Vagina (tissue), 2 donors: ENCODE measurements at places on chromosomes 16 and 17.

DNA sequence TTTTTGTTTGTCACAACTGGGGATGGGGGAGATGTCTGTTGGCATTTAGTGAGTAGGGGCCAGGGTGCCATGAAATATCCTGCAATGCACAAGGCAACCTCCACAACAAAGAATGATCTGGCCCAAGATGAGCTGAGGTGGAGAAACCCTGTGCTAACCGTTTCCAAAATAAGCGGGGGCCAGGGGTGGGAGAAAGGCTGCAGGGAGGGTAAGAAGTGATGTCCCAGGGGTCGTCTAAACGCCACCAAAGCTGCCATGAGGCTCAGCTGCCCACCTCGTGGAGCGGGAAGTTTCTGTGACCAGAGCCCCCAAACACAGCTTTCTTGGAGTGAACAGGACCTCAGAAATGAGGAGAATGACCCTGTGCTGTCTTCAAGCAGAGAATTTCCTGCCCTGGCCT, 76.5 kb upstream of the CDH5 start:
- DNase-seq: peak; percentile 79

GRCh38 chr17:63675607-63676546, 24.0 kb downstream of the LIMD2 start:
- no peak for DNase-seq

GRCh38 chr17:30380643-30381339, 2.1 kb downstream of the CPD start:
- no peak for DNase-seq

- no peak for DNase-seq
These were observed 9.7 kb downstream of the CX3CL1 start for GRCh38 chr16:57381791-57382534.

GRCh38 chr16:10296956-10297340, 88.9 kb upstream of the ATF7IP2 start:
- DNase-seq: no peak

GRCh38 chr17:5210091-5210490, 18.4 kb upstream of the ZNF594 start:
- DNase-seq: no peak

- no peak for DNase-seq
These were observed 507.8 kb upstream of the CA10 start for GRCh38 chr17:52666264-52666663.

- DNase-seq: no peak
These were observed 385.0 kb downstream of the CDH11 start for GRCh38 chr16:64736857-64737256.

- DNase-seq: no peak
These were observed 18.5 kb downstream of the TBKBP1 start for GRCh38 chr17:47712330-47713023.

DNA sequence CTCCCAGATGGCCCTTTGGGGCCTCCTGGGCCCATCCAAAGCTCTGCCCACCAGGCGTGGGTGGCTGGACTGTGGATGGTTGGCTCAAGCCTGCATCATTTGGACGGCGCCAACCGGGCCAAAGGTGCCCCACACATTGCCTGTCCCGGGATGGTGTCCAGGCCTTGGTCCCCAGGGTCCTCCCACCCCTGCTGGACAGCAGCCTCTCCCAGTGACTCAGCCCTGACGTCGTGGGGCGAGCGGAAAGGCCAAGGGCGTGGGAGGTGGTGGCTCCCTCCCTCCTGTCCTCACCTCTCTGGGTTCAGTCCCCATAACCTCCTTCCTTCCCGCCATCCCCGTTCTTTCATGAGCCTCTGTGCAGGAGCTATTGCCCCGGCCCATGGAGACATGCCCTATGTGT, 42.1 kb upstream of the DLX4 start:
- DNase-seq: no peak

DNA sequence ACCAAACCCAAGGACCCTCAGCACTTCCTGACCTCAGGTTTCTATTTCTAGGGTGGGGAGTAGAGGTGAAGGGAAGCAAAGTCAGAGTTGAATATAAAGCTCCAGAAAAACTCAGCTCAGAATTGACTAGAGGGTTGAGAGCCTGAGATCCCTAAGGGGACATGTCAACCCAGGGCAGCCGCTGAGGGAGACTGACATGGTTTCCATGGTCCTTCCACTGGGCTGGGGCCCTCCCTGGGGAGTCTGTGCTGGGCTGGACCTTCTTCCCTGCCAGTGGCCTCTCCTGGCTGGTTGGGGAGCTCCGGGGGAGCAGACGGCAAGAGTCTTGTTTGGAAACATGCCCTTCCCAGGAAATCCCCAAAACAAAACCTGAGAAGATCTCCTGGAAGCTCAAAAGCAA, 121.3 kb downstream of the METRNL start:
- DNase-seq: no peak

- DNase-seq: no peak
These were observed 216.9 kb upstream of the GSE1 start for GRCh38 chr16:85395913-85396878.

GRCh38 chr17:83065660-83066542, 13.5 kb upstream of the METRNL start:
- DNase-seq: no peak

DNA sequence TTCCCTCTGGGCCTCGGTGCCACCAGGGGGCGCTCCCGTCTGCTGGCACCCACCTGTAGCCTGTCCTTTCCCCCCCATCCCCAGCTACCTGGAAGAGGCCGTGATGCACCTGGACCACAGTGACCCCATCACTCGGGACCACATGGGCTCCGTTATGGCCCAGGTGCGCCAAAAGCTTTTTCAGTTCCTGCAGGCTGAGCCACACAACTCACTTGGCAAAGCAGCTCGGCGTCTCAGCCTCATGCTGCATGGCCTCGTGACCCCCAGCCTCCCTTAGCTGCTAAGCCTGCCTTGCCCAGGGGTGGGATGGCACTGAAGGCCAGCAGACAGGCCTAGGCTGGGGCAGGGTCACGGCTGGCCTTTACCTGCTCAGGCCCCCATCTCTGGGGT, 818 bp upstream of the NRN1L start:
- DNase-seq: peak; percentile 77

DNA sequence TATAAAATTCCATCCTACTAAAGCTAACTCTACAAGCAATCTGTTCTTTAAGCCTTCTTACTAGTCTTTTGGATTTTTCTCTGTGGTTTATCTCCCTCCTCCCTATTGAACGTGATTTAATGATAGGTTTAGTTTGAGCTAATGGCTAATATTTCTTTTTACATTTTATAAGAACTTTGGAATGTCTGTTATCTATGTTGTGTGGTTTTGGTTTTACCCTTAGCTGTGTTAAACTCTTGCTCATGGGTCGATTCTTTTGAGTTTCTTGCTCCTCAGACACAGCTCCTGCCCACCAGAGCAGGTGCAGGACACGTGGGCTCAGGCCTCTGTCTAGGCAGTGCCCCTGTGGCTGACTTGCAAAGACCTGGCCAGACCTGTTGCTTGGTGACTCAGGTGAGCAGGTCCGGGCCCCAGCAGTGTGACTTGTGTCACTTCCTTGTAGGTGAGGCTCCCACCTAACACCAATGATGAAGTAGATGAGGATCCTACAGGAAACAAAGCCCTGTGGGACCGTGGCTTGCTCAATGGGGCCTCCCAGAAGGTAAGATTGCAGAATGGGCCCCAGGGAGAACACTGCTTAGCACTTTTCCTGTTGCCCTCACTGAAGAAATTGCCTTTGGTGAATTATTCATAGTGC, 45.1 kb downstream of the SF3B3 start:
- no peak for DNase-seq

DNA sequence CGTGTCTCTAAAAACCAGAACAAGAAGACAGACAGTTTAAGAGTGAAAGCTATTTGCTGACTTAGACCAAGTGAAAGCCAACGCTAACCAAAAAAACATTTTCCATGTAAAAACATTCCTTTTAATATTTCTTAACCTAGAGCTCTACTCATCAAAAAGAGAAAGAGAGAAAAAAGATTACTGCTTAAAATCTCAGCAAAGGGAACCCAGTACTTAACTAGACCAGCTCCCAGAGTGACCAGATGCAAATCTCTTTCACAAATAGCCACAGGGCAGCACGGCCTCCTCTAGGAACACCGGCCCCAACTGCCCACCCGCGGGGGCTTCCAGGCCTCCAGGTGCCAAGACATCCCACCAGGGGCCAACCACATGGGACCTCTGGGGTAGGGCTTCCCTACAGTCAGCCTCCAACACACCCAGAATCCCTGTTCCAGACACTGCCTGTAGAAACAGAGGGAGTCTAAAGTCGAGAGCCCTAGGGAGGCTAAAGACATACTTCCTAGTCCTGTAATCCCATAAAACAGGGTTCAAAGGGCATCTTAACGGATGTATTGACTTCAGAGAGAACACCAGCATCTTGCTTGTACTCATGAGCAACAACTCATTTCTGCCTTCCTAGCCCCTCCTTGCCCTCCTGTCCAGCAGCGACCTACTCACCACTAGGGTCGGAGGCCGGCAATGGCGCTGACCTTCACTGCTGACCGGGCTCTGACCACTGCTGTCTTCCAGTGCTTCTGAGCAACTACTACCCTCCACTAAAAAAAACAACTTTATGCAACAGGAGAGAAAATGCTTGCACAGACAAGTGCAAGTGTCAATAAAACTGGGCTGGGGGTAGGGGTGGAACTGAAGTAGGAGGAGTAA, 21.3 kb downstream of the ZCCHC14 start:
- no peak for DNase-seq

GRCh38 chr17:33964344-33964979, 290.6 kb upstream of the CCL2 start:
- DNase-seq: no peak

DNA sequence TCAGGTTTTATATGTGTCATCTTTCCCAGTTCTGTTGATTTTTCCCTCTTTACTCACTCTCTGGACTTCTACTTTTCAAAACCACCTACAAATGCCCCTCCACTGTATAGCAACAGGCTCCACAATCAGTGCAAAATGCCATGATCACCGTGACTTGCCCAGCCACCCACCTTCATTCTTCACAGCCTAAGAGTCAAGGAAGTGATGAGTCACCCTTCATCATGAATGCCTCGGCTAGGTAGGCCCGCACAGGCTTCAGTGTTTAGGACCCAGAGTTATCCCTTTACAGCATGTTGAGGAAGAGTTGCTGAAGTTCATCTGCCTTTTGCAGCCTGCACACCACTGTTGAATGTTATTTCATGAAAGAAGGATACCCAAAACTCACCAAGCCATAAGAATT, 158.6 kb downstream of the PMP22 start:
- no peak for DNase-seq

- no peak for DNase-seq
These were observed 105.8 kb downstream of the NOG start for GRCh38 chr17:56699186-56699894.

DNA sequence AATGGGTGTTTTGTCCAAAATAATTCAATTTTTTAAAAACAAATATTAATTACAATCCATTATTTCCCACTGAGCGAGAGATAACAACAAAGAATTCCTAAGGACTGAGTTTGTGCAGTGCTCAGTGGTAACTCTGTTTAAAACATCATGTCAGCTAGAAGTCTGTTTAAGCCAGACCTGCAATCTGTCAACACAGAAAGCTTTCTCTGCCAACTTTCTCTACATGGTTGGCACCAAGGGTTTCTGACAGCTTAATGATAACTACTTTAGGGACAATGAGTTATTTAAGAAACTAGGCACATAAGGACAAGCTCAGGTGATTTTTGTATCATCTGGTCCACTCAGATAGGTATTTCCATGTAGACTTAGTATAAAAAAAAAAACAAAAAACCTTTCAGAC, 81.8 kb downstream of the WDR59 start:
- no peak for DNase-seq

- DNase-seq: no peak
These were observed 77.4 kb downstream of the CDH13 start for GRCh38 chr16:82703871-82704768.
